ENCODE measurements at places on chromosomes 16 and 17. TPM values are rescaled to one million over a fixed set of nuclear protein-coding genes. Genes with fewer than 3 reads are reported as not detected.

GRCh38 chr16:16147316-16147999, 75.8 kb downstream of the ABCC6 start:
- no peak for DNase-seq

C16orf89 gene
- not detected for total RNA-seq

MT1G gene
- total RNA-seq = not detected

GRCh38 chr17:41723801-41724475, 10.5 kb downstream of the HAP1 start:
- DNase-seq = no peak

- DNase-seq = no peak
Measured at GRCh38 chr16:46924402-46924801, 40.2 kb downstream of the GPT2 start.

DNA sequence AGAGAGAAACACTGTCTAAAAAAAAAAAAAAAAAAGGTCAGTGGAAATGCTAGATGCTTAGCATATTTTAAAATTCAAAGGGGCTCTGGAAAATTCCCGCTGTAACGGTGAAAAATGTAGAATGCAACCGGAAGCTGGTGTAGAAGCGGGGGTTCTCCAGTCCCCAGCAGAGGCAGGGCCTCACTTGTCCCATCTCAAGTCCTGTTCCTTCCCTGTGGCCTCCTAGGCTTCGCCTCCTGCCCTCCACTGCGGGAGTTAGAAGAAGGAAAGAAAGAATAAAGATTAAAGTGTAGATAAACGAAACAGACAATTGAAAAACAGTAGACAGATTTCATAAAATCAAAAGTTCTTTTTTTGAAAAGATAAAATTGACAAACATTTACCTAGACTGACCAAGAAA, 14.8 kb upstream of the ZNF287 start:
- no peak for DNase-seq

GRCh38 chr17:49146620-49147306, 14.2 kb downstream of the B4GALNT2 start:
- peak; percentile 78 for DNase-seq

DRC3 gene
- 0.03 TPM for total RNA-seq

DNA sequence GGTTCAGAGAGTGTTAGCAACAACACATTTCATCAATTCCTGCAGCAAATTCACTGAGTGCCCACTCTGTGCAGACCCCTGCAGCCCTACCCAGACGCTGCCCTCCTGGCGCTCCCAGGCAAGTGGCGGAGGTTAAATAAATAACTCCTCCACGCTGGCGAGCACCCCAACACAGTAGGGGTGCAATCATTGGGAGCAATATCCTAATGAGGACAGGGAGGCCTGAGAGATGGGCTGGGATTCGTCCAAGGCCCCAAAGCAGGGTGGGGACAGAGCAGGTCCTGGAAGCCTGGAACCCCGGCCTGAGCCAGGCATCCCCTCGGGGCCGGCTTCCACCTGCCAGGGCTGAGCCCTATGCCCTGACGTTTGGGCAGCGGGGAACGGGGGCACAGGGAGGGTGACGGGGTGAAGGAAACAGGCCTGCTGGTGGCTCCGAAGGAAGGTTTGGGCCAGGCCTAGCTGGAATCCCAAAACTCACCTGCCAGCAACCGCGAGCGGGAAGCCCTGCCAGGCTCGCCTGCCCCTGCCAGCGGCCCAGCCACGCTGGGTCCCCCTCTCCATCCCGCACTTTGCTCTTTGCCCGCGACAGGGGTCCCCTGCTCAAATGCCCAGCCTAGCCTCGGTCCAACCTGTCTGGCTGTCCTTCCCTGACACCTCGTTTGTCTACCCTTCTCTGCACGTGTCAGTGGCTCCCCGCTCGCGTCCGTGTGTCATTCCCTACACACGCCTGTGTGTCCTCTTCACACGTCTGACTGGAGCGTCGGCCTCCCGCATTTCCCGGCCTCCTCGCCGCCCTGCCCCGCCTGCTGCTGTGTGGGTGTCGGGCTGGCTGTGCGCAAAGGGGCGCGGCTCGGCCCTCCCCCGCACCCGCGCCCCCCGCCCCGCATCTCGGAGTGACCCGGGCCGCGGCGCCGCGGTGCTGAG, 721 bp upstream of the BEAN1 start:
- no peak for DNase-seq

DNA sequence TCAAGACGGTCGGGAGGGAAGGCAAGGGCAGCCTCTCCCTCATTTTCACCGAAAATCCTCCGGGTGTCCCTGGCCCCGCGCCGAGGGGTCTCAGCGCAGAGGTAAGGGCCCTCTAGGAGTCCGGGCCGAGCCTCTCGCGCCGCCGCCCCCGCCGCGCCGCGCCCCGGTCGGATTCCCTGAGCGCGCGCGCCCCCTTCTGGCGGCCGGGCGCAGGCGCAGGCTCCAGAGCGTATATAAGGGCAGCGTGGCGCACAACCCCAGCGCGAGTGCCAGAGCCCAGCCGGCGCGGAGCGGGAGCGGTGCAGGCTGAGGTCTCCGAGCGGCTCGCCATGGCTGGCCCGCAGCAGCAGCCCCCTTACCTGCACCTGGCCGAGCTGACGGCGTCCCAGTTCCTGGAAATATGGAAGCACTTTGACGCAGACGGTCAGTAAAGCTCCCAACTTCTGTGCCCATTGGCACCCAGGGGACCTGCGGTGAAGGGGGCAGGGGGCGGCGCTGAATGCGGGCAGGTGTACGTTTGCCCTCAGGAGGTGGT, at the start of gene CALB2:
Gene CALB2 (plus strand): TSS at position 260 of the 535 bp plus-strand sequence. CDS start 70 bp downstream, at position 330.
- peak; percentile 59 for DNase-seq

GRCh38 chr16:87958632-87959031, 7.4 kb downstream of the BANP start:
- DNase-seq = no peak

NKD1 gene
- under 0.01 TPM for total RNA-seq

DNA sequence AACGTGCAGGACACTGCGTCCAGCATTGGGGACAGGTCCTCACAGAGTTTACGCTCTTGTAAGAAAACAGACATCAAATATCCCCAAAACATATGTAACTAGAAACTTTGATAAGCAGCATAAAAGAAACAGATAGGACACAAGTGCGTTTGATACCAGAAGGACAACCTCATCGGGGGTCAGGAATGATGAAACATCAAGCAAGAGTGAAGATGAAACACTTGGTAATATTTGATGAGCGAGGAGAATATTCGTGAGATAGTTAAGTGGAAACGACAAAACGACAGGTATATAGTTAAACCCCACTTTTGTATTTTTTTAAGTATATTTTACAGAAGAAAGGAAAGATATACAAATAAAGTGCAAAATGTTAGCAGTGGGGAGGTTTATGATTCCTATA, 55.9 kb downstream of the NXN start:
- no peak for DNase-seq

FOXC2 gene
- total RNA-seq = 6.0 TPM

GRCh38 chr16:27951489-27952120, 111.9 kb downstream of the GSG1L start:
- no peak for DNase-seq

CLEC3A gene
- total RNA-seq = not detected

- no peak for DNase-seq
Measured at GRCh38 chr17:68861602-68862001, 93.6 kb downstream of the ABCA8 start.

SPN gene
- total RNA-seq = not detected

DNA sequence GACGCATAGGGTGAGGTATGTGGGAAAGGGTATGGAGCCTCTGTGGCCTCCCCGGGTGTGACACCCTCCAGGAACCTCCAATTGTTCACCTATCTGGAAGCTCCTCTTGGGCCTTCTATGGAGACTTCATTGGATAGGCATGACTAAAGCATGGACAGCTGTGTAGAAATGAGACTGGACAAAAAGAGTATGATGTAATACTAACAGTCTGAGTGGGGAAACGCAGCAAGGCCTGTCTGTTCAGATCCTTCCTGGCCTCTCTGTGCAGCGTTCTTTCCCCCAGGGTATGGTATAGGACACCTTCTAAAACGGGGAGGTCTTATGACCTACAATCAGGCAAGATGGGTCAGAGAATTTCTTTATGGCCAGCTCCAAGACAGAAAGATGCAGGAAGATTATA, 30.7 kb upstream of the CCNF start:
- no peak for DNase-seq

DNA sequence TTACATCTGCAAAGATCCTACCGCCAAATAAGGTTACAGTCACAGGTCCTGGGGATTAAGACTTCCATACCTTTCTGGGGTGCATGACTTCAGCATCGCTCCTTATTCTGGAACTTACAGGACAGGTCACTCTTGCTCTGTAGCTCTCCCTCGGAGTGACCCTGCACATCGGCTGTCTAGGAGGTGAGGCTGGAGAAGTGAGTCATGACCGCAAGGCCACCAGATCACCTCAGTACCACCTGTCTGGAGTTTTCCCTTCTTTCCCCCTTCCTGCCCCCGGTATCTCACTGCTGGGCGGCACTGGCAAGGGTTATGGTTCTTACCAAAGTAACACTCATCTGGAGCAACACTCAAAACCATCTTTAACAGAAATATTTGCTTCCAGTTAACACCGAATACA, 374.8 kb downstream of the SLC39A11 start:
- peak; percentile 65 for DNase-seq

Measured in Caki2 (cell line).